DMS79 (cell line): ENCODE measurements at places on chromosomes 1 and 21.

GRCh38 chr1:75412616-75413015 lies 198.3 kb downstream of the SLC44A5 start:
- no peak for DNase-seq

DNA sequence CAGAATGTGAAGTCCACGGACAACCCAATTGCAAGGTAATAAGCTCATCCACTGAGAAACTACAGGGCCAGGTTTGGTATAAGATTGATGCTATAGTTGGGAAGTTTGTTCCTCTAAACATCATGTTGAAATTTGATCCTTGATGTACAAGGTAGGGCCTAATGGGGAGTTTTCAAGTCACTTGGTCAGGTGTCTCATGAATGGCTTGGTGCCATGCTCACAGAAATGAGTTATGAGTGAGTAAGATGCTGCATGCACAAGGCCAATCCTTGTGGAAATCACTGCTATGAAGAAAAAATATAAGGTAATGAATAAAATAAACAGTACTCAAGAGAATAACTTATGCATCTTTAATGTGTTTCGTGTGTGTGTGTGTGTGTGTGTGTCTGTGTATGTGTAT lies 1891.2 kb downstream of the NCAM2 start:
- DNase-seq, result no peak

DNA sequence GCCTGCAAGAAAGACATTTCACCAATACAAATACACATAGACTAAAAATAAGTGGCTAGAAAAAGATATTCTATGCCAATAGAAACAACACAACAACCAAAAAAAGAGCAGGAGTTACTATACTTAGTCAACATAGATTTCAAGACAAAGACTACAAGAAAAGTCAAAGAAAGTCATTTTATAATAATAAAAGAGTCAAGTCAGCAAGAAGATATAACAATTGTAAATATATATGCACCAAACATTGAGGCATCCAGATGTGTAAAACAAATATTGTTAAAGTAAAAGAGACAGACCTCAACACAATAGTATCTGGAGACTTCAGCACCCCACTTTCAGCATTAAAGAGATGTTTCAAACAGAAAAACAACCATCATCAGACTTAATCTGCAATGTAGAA lies 104.6 kb downstream of the AMY1C start:
- DNase-seq, result no peak

GRCh38 chr1:22256213-22256512 lies 113.3 kb upstream of the WNT4 start:
- no peak for DNase-seq

DNA sequence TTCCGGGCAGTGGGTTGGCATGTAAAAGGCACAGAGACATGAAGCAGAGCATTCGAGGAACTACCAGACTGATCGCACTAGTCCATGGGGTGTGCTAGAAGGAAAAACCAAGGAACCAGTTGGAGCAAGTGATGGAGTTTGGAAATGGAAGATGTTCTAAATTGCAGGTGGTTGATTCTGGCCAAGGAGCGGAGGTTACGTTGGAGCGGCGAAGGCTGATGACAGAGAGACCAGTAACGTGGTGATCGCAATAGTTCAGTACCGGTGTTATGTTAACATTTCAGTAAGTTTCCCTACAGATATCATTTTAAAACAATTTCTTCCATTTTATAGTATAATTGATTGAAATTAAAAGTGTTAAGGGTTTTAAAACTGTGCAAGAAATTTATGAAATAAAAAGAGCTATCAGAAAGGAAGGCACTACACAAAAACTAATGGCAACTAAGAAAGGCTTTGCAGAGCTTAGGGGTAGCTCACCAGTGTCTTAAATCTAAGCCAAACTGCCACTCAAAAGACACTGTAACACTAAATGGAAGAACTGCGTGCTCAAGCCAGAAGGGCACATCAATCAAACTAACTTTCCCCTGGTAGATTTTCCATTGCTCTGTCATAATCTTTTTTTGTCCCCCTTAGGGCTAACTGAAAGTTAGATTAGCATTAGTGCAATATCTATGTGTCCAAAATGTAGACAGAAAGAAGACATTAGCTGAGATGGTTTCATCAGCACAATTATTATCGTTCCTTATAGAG lies 11.3 kb upstream of the HEATR1 start:
- no peak for DNase-seq

GRCh38 chr21:44897326-44898010 lies 23.2 kb downstream of the ITGB2 start:
- DNase-seq, result no peak

GRCh38 chr1:205924460-205924790 lies 18.8 kb downstream of the SLC26A9 start:
- DNase-seq, result no peak

GRCh38 chr1:186738926-186739325 lies 58.7 kb upstream of the PTGS2 start:
- DNase-seq, result no peak

DNA sequence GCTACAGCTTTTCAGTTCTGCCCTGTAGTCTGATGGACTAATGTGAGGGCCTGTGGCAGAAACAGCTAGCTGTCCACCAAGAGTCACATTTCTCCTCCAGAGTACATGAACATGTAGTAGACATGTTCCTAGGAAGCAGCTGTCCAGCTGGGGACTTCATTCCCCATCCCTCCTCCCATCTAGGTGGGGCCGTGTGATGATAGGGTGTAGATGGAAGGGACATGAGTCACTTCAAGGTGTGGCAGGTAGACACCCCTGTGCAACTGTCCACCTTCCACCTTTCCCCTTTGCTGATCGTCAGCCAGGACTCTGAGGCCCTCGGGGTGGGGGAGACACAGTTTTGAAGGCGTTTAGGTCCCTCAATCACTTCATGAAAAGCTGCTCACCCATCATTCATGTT lies 3.6 kb upstream of the RD3 start:
- no peak for DNase-seq

GRCh38 chr21:31509194-31510017 lies 150.1 kb upstream of the SOD1 start:
- no peak for DNase-seq

GRCh38 chr1:179860652-179861051 lies 17.0 kb downstream of the TOR1AIP2 start:
- no peak for DNase-seq

DNA sequence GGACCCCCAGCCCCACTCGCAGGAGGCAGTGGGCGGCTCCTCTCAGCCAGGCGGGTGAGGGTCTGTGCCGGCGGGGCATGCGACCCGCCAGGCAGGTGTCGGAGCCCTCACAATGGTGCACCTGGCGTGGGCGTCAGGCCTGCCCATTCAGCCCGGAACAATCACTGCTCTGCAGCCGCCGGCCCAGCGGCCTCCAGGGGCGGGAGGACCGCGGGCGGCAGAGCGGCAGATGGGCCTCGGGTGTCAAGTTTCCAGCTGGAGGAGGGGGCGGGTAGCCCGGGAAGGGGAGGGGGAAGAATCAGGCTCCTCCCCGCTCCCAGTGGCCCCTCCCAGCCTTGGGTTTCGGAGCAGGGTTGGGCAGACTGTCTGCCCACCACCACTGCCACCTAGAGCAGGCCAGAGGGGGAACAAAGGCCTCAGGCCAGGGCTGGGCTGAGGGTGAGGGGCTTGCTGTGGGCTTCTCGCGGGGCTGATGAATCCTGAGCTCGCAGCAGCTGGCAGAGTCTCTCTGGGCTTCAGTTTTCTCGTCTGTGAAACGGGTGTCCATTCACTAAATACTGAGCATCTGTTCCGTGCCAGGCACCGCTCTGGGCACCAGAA lies 39.5 kb upstream of the CASZ1 start:
- peak; percentile 50 for DNase-seq

GRCh38 chr1:7366286-7366954 lies 404.7 kb upstream of the VAMP3 start:
- DNase-seq, result peak; percentile 31

GRCh38 chr1:237814319-237814924 lies 76.3 kb downstream of the ZP4 start:
- DNase-seq, result no peak

DNA sequence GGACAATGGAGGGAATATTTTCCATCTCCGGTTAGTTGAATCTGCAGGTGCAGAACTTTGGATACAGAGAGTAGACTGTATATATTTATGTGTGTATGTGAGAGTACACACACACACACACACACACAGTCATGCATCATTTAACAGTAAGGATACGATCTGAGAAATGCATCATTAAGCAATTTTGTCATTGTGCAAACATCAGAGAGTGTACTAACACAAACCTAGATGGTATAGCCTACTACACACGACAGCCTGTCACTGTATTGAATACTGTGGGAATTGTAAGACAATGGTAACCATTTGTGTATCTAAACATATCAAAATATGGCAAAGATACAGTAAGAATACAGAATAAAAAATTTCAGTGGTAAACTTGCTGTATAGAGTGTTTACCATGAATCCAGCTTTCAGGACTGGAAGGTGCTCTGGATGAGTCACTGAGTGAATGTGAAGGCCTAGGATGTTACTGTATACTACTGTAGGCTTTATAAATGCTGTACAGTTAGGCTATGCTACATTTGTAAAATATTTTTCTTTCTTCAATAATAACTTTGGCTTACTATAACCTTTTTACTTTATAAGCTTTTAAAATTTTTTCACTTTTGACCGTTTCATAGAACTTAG lies 138.5 kb downstream of the ZZZ3 start:
- DNase-seq, result no peak

DNA sequence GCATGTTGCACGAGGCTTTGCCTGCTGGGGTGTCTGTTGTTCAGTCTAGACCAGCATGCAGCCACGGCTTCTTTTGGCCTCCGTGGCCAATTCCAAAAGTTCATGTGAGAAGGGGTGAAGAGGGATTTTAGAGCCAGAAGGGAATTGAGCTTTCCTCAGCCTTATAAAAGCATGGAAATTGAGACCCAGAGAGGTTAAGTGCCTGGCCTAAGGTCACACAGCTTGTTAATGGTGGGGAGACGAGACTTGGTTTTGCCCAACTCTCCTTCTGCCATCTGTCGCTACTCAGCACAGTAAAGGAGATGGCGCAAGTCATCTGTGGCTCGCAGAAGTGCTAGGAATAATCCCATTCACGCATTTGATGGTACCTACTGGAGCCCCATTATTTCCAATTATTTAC lies 25.7 kb downstream of the ZBTB18 start:
- DNase-seq, result no peak

DNA sequence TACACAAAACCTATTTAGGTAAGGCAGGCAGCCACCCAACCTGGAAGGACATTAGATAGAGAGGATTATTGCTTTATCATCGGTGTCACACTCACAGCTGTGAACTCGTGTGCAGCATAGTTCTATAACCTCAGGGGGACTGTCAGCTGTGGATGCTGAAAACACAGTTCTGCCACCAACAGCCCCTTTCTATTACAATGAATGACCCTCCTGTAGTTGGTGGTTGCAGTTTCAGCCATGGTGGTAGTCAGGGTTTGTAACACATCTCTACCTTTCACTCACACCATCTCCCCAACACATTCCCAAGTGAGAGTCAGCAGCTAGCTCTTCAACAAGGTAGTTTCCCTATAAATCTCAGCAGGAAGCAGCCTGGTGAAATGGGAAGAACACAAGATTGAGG lies 136.8 kb downstream of the ZC3H11B start:
- DNase-seq, result no peak
